Activated CD4-positive, alpha-beta T cell treated with anti-CD3 and anti-CD28 coated beads for 24 hours (primary cell): ENCODE measurements at places on chromosomes 2 and 18.

GRCh38 chr2:104673225-104673624 is 180.7 kb upstream of the POU3F3 start:
- no peak for DNase-seq

DNA sequence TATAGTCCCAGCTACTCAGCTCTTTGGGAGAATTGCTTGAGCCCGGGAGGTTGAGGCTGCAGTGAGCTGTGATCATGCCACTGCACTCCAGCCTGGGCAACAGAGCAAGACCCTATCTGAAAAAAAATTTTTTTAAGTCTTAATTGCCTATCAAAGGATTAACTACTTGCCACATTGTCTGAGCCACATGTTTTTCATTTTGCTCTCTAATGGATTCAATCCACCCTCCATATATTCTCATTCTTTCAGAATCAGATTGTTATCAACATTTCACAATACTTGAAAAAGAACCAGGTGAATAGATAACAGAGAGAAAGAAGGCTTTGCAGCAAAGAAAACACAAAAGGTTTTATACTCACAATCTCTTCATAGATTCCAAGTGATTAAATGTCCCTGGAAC is 61.0 kb downstream of the PXDN start:
- no peak for DNase-seq

GRCh38 chr2:152097290-152097800 is 1.5 kb downstream of the CACNB4 start:
- no peak for DNase-seq

DNA sequence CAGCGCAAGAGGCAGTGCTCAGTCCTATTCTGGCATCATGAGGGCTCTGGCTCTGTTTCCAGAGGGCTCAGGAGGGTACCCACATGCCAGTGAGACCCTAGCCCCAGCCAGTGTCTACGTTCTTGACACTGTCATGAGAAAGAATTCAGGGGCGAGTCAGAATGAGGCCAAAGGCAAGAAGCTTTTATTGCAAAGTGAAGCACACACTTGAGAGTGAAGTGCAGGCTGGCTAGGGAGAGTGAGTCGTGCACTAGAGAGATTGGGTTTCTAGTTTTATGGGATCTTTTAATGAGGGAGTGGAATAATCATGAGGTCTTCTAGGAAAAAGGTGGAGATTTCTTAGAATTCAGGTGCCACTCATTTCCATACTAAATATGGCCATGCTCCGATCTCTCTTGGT is 164.1 kb downstream of the DCDC2C start:
- no peak for DNase-seq

- no peak for DNase-seq
Observed at GRCh38 chr2:48829036-48829435, 73.5 kb upstream of the LHCGR start.

GRCh38 chr2:237567276-237568029 is 1.1 kb downstream of the PRLH start:
- DNase-seq, result no peak

DNA sequence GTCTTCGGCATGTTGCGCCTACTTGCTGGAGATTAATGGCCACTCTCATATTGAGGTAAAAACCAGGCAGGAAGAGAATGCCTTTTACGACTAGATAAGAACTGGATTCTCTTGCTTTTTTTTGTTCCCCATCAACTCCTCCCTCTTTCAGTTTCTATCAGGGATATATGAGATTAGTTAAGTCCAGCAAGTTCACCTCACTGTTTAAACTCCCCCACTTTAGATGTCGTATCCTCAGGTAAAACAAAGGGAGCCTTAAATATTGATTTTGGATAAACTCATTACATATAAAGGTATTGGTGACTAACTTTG is 98.4 kb downstream of the PLEKHM3 start:
- DNase-seq, result no peak

DNA sequence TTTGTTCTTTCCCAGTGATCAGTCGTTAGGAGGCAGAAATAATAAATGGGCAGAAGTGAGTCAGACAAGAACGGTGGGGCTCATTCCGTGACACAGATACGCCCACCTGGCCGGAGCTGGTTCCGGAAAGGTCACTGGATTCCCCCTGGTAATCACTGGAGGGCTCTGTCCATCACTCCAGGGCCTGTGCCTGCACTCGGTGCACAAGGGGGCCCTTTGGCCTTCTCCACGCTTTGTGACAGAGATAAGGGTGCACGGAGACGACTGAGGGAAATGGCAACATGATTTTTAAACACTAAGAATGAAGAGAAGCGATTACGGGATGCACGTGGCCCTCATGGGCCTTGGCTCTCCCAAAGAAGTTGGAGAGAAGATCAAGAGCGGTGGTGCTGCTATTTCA is 84.4 kb downstream of the PTGR3 start:
- no peak for DNase-seq

DNA sequence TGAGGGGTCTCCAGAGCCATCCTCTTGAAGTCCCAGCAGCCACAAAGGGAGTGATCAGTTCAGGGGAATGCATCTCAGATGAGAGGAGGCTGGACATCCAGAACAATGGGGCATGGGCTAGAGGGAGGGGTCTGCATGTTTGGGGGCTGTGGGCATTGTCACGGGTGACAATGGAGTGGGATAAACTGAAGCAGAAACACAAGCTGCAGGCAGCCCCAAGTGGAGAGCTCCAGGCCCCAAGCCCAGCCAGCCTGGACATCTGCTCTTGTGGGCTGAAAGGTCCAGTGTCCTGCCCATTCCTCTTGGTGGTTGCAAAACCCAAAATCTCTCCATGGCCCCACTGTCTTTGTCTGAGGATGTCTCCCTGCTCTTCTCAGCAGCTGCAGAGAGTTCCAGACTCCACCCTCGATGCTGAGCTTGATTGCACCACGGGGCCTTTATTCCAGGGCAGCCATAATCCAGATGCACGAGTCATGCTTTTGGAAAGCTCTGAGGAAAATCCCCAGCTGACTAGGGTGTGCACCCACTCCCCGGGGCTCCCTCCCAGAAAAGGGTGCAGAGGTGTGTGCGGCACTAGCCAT is 149.4 kb downstream of the TNS1 start:
- no peak for DNase-seq

- no peak for DNase-seq
Observed at GRCh38 chr2:29000481-29000880, 19.4 kb downstream of the TOGARAM2 start.

- DNase-seq, result peak; percentile 19
Observed at GRCh38 chr2:144320491-144320890, 199.4 kb downstream of the ZEB2 start.

GRCh38 chr18:58492891-58493469 is 135.9 kb downstream of the ALPK2 start:
- no peak for DNase-seq

DNA sequence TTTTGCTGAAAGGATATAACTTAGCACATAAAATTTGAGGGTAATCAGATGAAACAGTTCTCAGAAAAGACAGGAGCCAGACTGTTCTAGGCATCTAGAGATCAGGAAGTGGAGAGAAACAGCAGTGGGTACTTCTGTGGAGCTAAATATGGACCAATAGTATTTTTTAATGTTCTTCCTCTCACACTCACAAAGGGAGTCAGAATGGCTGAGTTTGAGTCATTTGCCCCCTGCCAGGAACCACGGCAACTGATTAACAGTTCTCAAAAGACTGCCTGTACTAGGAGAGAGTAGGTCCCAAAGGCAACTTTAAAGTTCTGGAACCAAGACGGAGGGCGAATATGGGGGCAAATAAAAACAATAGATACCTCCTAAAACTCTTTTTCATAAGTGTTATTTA is 107.5 kb downstream of the GULP1 start:
- DNase-seq, result no peak

GRCh38 chr2:49167131-49167530 is 12.8 kb upstream of the FSHR start:
- no peak for DNase-seq

DNA sequence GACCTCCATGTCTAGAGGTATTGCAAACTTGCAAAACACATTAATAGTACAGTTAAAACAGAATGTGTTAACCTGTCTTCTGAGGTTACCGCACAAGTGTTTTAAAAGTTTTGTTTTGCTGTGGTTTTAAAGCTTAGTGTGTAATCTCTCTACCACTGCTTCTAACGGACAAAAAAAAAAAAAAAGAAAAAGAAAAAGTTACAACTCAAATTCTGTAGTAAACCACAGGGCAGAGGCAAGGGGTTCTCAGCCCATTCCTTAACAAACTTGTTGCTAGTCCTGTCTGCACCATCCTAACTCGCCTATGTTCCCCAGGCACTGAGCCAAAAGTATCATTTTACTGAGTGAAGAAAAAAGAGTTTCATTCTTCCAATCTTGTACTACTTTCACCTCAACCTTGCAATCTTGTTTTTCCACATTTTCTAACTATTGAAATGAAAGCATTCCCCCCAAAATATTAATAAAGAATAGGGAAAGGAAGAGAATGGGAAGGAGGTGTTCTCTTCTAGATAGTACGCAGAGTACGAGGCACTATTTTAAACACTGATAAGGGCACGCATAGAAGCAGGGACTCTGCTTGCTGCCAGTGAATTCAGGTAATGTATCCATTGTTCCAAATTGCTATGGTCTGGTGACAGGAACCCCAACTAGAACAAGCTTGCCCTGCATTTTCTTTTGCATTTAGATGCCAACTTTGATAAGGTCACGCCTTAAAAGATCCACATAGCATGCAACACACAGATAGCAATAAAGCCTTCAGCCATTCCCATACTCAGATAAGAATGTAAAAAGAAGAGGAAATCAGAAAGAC is 47.1 kb downstream of the IKZF2 start:
- DNase-seq, result no peak

DNA sequence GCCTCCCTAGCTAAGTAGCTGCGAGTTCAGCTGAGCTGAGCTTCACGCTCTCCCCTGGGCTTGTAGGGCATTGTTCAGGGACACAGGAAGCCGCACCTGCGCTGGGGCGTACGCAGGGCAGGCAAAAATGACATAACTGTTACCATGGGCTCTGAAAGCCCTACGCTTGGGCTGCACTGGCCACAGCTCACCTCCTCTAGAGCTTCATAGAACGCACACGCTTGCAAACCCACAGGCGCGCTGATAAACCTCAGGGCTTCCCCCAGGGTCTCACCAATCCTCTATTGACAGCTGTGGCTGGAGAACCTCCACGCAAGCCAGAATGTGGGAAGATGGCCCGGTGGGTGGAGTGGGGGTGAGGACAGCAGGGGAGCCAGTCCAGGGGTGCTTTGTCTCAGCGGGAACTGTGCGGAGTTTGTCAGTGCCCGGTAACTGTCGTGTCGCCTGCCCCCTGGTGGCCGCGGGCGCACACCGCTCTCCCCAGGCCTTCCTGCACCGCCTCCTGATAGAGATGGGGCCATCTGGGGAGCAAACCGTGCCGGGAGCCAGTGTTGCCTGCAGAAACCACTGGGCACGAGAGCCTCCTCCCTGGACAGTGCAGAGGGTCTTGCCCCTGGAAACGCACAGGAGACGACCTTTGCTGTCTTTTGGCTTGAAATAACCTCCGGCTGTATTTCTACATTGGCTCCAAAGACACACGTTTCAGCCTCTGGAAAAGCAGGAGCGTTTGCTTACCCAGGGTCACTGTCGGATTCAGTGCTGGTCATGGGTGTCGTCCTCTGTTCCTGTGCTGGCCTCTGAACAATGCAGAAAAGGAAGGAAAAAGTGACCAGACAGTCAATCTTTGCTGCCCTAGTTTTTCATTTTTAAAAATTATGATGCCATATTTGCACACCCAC is 17.0 kb upstream of the CIDEA start:
- DNase-seq, result peak; percentile 44

DNA sequence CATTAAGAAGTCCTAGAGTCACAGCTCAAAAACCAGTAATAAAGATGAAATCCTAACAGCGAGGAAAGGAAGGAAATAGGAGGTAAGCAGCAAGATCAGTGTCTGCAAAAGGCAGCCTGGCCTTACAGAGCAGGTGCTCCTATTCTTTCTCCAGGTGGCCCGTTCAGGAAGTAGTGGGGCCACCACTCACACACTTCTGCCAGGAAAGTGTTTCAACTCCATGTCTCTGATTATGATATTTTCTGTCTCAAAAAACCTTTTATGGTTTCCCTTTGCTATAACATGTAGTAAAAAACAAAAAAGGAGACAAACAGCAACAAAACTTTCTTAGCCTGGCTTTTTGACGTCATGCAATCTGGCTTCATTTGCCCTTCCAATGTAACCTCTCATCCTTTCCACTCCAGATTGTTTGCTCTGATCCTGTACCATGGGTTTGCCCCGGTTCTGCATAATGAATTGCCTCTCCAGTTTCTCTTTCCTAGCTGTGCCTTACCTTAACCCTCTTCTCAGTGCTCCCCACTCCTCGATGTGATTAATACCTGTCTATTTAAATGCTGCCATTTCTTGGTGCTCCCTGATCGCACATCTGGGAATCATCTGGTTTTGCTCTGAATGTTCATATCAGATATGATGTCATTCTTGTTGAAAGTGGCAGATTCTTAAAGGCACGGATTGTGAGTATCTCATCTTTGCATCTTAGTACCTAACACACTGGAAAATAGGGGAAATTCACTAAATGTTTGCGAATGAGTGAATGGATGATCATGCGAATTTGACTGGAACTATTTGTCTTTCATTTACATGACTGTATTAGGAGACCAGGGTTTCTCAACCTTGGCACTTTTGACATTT is 50.6 kb upstream of the PTPRM start:
- DNase-seq, result no peak

- DNase-seq, result no peak
Observed at GRCh38 chr2:45850558-45850957, 199.1 kb downstream of the PRKCE start.

- no peak for DNase-seq
Observed at GRCh38 chr2:145230546-145230945, 710.6 kb upstream of the ZEB2 start.

- no peak for DNase-seq
Observed at GRCh38 chr2:218344090-218344754, 12.4 kb upstream of the CATIP start.

GRCh38 chr2:16070648-16070971 is 130.3 kb downstream of the MYCN start:
- DNase-seq, result no peak

GRCh38 chr18:73462092-73462491 is 594.3 kb upstream of the NETO1 start:
- DNase-seq, result no peak

DNA sequence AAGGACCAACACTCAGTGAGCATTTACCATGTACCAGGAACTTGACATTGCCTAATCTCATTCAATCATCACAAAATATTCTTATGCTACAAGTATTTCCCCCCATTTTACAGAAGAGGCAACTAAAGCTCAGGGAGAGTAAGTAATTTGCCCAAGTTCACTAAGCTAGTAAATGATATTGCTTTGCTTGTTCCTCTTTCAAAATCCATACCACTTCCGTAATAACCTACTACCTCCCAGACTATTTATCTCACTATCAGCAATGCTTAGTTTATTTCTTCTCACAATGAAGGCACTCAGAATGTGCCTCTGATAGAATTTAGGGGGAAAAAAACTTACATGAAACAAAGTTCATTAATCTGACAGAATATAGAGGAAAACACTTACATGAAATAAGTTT is 1070.9 kb upstream of the FANCL start:
- DNase-seq, result no peak
